Activated CD4-positive, alpha-beta T cell treated with anti-CD3 and anti-CD28 coated beads, Interleukin-2, amount 50 U/mL, for 1 hour (primary cell): ENCODE measurements at places on chromosomes 12 and 14.

- no peak for DNase-seq
Observed at GRCh38 chr12:3945671-3946070, 72.5 kb upstream of the PARP11 start.

- no peak for DNase-seq
Observed at GRCh38 chr12:106094304-106094703, 44.5 kb downstream of the NUAK1 start.

DNA sequence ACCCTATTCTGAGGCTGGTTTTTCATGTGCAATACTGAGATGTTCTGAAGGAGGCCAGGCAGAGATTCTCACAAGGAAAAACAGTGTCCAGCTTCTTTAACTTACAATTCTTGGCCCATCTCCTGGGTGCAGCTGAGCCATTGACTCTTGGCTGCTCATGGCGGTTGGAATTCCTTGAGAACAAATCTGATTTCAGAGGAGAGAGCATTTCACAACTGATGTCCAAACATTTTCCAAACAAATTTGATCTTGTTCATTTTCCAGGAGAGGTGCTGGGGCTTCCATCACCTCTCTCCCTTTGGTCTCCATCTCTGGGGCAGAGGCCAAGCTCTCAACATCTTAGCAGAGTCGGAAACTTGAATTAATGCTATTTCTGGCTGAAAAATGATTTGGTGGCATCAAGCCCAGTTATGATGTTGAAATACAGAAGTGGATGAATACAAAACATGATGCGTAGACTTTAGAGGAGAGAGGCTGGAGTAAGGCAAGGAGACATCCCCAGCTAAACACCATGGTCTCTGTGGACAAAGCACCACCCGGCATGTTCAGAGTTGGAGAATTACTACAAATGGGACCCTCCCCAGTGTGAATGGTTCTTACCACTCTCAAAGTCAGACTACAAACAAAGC is 593.0 kb downstream of the VRK1 start:
- DNase-seq, result no peak

DNA sequence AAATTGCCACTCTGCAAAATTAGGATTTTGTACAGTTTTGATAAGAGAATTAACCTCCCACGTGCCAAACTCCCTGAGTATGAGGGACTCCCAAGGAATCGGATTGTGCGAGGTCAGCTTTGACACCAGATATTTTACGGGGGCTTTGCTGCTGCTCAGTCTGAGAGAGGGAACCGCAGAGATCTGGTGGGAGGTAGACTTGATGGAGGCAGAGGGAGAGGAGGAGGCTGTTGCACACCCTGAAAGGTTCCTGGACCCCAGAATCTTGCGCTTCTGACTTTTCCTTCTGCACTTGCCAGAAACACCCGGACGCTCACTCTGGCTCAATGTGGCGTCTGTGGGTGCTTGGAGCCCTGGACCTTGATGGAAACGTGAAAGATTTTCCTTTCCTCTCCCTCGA is 83.9 kb downstream of the PAPOLA start:
- DNase-seq, result no peak

- DNase-seq, result no peak
Observed at GRCh38 chr12:47910486-47910885, 5.7 kb upstream of the VDR start.

DNA sequence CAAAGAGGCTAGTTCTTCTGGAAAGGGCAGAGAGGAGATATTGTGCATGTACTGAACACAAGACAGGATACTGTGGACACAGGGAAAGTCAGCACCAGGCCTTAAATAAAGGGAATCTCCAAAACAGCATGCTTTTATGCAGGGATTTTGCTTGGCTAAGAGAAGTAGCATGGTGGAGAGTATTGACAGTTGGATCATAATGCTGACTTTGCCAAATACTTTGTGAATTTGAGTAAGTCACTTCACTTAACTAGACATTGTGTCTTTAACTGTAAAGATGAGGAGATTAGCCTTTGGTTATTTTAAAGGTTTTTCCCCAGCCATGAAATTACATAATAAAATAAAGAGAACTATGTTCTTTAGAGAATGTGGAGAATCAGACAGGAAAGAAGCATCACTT is 24.5 kb downstream of the GALNT8 start:
- DNase-seq, result no peak

DNA sequence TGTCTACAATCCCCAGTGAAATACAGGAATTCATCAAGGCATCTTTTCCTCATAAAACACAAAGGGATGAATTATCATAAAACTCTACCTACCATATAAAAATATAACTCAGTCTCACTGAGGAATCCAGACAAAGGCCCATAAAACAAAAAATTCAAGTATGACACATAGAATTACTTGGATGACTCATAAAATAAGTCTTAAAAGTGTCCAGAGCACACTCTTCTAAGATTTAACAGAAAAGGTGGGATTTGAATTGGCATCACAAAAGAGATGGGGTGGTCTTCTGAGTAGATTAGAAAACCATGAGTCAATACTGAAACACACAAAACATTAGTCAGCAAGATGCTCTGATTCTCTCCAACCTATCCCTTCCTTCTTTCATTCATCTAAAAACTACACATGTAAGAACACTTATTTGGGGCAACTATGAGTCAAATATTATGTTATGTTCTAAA is 202.7 kb upstream of the GARIN6 start:
- DNase-seq, result no peak

- DNase-seq, result no peak
Observed at GRCh38 chr12:40068416-40068815, 37.5 kb downstream of the SLC2A13 start.

DNA sequence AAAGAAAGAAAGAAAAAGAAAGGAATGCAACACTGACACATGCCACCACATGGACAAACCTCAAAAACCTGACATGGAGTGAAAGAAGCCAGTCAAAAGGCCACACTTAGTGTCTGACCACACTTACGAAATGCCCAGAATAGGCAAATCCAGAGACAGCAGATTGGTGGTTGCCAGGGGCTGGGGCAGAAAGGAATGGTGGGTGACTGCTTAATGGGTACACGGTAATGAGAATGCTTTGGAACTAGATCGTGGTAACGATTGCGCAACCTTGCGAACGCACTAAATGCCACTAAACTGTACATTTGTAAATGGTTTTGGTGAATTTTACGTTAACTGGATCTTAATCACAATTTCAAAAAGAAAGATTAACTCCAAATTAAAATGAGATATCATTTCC is 39.5 kb downstream of the SCARB1 start:
- DNase-seq, result no peak

GRCh38 chr12:104667139-104667538 is 210.4 kb downstream of the CHST11 start:
- DNase-seq, result no peak

- DNase-seq, result no peak
Observed at GRCh38 chr12:50390316-50390741, 6.1 kb downstream of the FAM186A start.

- DNase-seq, result no peak
Observed at GRCh38 chr12:45122768-45123380, 72.0 kb upstream of the DBX2 start.

- DNase-seq, result peak; percentile 42
Observed at GRCh38 chr12:15532364-15532977, 210.2 kb downstream of the PTPRO start.
